ENCODE measurements at places on chromosomes 3 and 15. TPM values are rescaled to one million over a fixed set of nuclear protein-coding genes. Genes with fewer than 3 reads are reported as not detected.

DNA sequence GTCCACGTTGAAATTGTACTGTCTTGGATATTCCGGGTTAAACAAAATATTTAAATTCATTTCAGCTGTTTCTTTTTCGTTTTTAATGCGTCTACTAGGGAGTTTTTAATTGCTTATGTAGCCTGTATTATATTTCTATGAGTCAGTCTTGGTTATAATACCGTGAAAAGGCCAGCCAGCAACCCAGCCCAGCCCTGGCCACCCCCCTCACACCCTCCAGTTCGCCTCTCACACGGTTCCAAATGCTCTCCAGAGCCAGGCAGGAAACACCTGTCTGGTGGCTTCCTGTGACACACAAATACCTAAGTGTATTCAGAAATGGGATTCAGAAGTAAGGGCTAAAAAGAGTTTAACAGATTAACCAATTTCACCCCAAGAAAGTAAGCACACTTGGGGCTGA is 4.4 kb downstream of the SH3BP5 start:
- peaks cover 5% of the 10 kb centered on the region for H3K36me3 ChIP-seq
- H3K27me3 ChIP-seq, result no peaks in the 10 kb centered on the region
- H3K4me1 ChIP-seq, result peaks cover 3% of the 10 kb centered on the region
- H3K4me3 ChIP-seq, result no peak overlapping the region
- peak; percentile 69 for DNase-seq

THPO gene
- total RNA-seq, result 0.17 TPM

ZNF385D gene
- total RNA-seq, result 12.3 TPM

TGM4 gene
- not detected for total RNA-seq

CCR8 gene
- total RNA-seq, result not detected

GRCh38 chr15:68818769-68819494 is 1.8 kb downstream of the ANP32A start:
- H3K27me3 ChIP-seq, result no peaks in the 10 kb centered on the region
- peak overlapping the region; percentile 100 for H3K27ac ChIP-seq
- H3K36me3 ChIP-seq, result no peaks in the 10 kb centered on the region
- H3K4me1 ChIP-seq, result peaks cover 44% of the 10 kb centered on the region
- peak overlapping the region; percentile 92 for H3K4me3 ChIP-seq

CNOT10 gene
- 10.5 TPM for total RNA-seq

GASK1A gene
- 0.69 TPM for total RNA-seq

ARL8B gene
- total RNA-seq, result 77.1 TPM

DNA sequence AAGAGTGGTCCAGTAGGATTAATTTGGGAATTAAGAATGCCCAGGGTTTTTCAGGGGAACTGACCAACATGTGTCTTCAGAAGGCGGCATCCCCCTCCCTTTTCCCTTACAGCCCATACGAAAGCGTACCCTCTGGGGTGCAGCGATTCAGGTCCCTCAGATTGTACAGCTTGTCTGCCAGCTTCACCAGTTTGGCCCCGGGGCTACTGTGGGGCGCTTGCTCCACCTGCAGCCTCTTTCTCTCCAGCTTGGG is 848 bp downstream of the HDDC3 start:
- peaks cover 62% of the 10 kb centered on the region for H3K4me1 ChIP-seq
- peaks cover 1% of the 10 kb centered on the region for H3K36me3 ChIP-seq
- H3K27ac ChIP-seq, result peak overlapping the region; percentile 96
- H3K27me3 ChIP-seq, result no peaks in the 10 kb centered on the region

- no peaks in the 10 kb centered on the region for H3K36me3 ChIP-seq
- no peaks in the 10 kb centered on the region for H3K4me1 ChIP-seq
These were observed 69.7 kb downstream of the USF3 start for GRCh38 chr3:113626503-113627371.

GHSR gene
- not detected for total RNA-seq

- no peaks in the 10 kb centered on the region for H3K27me3 ChIP-seq
- no peak for DNase-seq
- H3K4me1 ChIP-seq, result no peaks in the 10 kb centered on the region
- no peak overlapping the region for H3K4me3 ChIP-seq
- H3K36me3 ChIP-seq, result no peaks in the 10 kb centered on the region
These were observed 195.6 kb downstream of the ZBBX start for GRCh38 chr3:167184511-167184910.

GRCh38 chr3:18886331-18886730 is 262.0 kb upstream of the KCNH8 start:
- no peaks in the 10 kb centered on the region for H3K4me1 ChIP-seq
- H3K4me3 ChIP-seq, result no peak overlapping the region
- H3K36me3 ChIP-seq, result no peaks in the 10 kb centered on the region
- H3K27me3 ChIP-seq, result no peaks in the 10 kb centered on the region
- no peak for DNase-seq

RPL39L gene
- 6.5 TPM for total RNA-seq

GRCh38 chr15:33874156-33874555 is 94.1 kb upstream of the CHRM5 start:
- no peak overlapping the region for H3K27ac ChIP-seq
- H3K27me3 ChIP-seq, result no peaks in the 10 kb centered on the region
- no peak for DNase-seq
- H3K4me1 ChIP-seq, result no peaks in the 10 kb centered on the region
- H3K36me3 ChIP-seq, result peaks cover 3% of the 10 kb centered on the region
- no peak overlapping the region for H3K4me3 ChIP-seq

DNA sequence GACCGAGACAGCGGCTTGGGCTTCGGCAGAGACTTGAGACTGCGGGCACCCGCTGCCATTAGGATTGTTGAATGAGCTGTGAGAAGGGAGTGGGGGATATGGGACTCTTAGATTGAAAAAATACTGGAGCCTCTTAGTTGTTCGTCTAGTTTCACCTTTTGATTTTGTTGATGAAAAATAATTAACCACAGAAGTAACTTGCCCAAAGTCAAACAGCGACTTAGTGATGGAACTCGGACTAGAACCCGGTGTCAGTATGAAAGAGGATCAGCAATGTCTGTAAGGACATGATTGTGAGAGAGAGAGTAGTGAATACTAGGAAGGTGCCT is 510 bp upstream of the GOLGB1 start:
- no peaks in the 10 kb centered on the region for H3K36me3 ChIP-seq
- no peak for DNase-seq
- H3K27ac ChIP-seq, result no peak overlapping the region
- H3K4me3 ChIP-seq, result peak overlapping the region; percentile 93
- no peaks in the 10 kb centered on the region for H3K27me3 ChIP-seq

Data from heart left ventricle (tissue), 16 donors.